ENCODE measurements at places on chromosomes 11 and 22.

DNA sequence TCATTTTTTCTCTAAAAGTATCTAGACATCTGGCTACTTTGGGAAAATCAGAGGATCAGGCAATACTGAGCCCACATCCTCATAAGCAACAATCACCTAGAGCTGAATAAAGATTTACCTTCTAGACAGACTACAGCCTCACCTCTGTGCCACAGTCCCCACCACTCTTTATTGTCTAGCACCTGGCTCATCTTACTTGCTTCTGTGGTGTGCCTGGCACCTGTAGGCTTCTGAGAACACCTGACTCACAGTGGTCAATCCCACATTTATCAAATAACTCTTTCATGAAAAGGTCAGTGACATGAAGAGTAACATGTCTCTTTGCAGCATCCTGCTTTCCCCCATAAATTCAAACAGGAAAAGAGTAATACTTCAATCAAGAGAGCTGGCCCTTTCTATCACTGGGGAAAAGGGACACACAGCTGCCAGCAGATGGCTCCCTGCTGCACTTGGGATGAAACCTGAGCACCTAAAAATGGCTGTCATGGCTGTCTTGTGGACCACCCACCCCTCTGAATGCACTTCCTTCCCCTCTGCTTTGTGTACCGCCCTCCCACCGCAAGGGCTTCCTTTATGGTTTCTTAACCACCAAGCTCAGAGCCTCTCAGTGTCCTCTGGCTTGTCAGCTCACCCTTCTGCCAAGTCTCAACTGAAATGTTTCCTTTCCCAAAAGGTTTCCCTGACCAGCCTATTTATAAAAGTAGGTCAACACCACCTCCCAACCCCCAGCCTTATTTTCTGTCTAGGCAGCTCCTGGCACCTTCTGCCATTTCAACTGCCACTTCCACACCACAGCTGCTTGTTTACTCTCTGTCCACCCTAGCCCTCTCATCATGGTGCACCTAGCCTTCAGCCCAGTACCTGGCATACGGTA is 9.3 kb downstream of the TFIP11 start:
- no peak for DNase-seq

- no peak for DNase-seq
Observed at GRCh38 chr22:36331912-36332622, 55.7 kb downstream of the MYH9 start.

DNA sequence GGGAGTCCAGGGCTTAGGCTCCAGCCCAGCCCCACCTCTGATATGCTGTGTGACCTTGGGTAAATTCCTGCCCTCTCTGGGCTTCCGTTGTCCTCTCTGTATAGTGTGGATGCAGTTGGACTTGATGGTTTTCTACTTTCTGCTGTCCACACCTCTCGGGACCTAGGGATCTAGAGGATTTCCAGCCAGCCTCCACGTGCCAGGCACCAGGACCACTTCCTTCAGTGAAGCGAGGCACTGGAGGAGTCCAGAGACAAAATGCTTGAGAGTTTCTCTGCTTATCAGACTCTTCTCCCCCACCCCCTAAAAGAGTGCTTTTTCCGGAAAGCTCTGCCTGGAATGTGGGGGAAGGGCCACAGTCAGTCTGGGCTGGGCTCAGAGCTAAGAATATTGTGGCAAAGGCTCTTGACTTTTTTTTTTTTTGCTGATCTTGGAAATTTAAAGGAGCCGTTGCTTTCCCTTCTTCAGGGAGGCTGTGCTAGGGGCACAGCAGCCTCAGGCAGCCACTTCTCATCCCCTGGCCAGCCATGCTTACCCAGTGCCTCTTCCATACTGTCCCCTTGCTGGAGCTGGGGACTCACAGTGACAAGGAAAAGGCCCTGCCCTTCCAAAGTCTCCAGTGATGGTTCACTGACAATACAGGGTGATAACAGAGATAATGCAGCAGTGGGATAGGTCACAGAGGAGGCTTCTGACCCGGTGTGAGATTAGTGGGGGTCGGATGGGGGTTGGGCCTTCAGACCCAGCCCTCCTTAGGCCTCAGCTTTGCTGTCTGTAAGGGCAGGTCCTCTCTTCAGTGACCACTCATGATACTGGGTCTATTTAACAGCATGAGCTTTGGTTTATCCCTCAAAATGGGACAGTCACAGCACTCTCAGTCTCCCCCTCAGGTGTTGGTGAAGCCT is 2.9 kb upstream of the SERPINH1 start:
- DNase-seq, result no peak

- no peak for DNase-seq
Observed at GRCh38 chr11:70247042-70247709, 23.3 kb upstream of the PPFIA1 start.

GRCh38 chr22:47082505-47082904 is 320.1 kb downstream of the TBC1D22A start:
- DNase-seq, result no peak

All from left renal cortex interstitium (tissue), 4 donors.